Femur (tissue), 1 donor: ENCODE measurements at places on chromosomes 4 and X.

DNA sequence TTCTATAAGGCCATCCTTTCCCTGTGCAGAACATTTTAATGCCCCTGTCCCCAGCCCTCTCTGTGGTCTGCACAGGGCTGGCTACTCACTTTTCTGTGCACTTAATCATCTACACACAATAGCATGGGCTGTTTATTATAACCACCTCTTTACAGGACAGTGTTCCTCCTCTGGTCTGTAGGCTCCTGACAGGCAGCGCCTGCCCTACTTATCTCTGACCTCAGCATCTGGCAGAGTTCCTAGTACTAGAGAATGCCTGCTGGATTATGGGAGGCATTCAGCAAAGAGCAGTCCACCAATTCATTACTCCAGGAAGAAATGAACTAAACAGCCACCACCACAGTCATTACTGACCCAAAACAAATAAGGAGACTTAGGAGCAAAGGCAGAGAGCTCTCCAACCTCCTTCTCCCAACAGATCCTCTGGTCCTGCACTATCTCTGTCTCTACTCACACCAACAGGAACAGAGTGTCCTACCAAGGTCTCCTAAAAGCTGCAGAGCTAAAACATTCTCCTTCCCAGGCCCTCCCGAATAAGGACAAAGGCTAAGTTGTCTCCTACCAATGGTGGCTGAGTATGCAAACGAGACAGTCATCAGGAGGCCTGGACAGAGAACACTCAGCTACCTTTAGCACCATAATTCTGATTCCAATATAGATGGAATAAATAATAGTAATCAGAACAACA lies 279.2 kb downstream of the QDPR start:
- DNase-seq, result no peak

DNA sequence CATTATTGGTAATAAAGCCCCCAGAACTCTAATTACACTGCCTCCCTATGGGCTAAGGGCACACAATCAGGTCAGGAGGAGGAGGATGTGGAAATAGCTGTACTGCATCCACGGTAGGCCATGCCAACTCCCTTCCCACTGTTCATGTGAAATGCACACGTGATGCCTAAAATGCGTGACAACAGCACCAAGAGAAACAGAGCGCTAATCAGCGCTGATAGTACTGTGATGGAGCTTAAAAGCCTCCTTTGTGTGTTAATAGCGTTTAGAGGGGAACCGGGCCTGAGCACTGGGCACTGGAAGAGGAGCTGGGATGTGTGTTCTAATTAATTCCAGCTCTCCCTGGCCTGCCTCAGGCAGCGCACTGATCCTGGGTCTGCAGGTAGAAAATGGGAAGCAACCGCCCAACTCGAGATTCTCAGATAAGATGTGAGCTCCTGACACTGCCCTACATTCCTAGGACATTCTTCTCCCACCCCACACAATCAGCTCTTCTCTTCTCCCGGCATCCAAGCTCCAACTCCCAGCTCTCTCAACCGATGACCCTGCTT lies 12.9 kb downstream of the DCTD start:
- no peak for DNase-seq

- no peak for DNase-seq
Measured at GRCh38 chr4:7756561-7757355, 182.9 kb downstream of the AFAP1 start.

DNA sequence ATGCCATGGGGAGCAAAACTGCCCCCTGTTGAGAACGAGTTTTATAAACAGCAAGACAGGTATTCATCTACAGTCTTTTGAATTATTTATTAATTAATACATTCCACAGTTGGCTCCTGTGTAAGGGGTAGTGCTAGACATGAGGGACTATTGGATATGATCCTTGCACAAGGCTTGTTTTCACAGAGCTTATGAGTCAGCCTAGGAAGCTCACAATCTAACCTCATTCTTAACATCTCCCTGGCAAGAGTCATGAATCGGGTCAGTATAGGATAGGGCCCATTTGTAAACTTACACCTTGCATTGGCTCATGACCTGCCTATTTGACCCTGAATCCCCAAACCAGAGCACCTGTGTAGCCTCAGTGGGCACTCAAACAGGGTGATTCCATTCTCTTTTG lies 209.1 kb upstream of the HCCS start:
- DNase-seq, result no peak

- DNase-seq, result no peak
Measured at GRCh38 chr4:74539044-74539790, 94.3 kb downstream of the AREG start.
